ENCODE measurements at places on chromosomes 5 and 9.

GRCh38 chr5:53392073-53392472, 88.4 kb upstream of the FST start:
- no peak for DNase-seq

DNA sequence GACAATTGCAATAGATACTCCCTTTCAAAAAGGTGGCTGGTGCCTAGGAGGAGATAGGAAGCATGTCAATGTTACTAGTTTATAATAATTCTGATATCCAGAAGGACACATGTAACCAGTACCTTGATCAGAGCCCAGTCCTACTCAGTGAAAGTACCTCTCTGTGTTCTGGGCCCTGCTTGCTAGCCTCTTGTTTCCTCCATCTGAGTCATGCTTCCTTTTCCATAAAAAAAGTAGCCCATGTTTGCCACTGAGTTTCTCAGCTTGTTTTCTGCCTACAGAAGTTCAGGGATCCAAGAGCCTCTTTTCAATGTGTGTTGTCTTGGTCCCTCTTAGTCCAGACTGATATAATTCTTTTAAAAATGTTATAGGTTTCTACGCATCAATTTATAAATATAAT, 149.0 kb downstream of the SSBP2 start:
- peak; percentile 12 for DNase-seq

- no peak for DNase-seq
These were observed 662.9 kb upstream of the ZNF608 start for GRCh38 chr5:125409234-125409860.

- DNase-seq, result no peak
These were observed 194.7 kb downstream of the DNAH5 start for GRCh38 chr5:13749766-13750165.

DNA sequence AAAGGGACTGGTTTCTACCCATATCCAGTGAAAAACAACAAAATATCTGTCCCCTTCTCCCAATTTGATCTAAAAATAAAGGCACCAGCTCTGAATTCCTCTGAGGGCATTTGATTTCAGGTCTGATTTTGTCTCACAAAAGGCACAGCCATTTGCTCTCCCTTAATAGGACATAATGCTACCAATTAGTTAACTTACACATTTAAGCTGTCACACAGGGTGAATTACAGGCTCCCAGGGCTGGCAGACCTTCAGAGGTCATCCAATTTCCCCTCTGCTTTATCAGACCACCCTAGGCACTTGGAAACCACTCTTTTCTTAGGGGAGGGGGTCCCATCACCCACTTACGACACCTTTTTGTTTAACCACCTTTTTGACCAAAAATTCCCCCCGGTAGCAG, 319.9 kb downstream of the SPOCK1 start:
- DNase-seq, result no peak

DNA sequence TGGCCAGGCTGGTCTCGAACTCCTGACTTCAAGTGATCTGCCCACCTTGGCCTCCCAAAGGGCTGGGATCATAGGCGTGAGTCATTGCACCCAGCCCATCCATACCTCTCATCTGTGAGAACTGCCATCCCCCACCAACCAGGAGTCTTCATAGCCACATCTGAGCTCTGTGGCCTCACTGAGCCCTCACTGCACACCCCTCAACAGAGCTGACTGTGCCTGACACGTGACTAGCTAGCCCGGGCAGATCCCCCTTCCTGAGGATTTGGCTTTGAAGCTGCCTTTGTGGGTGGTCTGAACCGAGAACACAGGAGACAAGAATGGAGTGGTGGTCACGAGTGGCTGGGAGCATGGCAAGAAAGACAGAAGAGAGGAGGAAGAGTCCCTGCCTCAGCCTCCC, 15.6 kb downstream of the AK8 start:
- DNase-seq, result no peak

- DNase-seq, result no peak
These were observed at the start of gene SLC27A6 for GRCh38 chr5:128965011-128965637. Gene SLC27A6, plus strand, starts transcription at chr5:128965488. Its CDS starts 650 bp downstream, at chr5:128966138.

DNA sequence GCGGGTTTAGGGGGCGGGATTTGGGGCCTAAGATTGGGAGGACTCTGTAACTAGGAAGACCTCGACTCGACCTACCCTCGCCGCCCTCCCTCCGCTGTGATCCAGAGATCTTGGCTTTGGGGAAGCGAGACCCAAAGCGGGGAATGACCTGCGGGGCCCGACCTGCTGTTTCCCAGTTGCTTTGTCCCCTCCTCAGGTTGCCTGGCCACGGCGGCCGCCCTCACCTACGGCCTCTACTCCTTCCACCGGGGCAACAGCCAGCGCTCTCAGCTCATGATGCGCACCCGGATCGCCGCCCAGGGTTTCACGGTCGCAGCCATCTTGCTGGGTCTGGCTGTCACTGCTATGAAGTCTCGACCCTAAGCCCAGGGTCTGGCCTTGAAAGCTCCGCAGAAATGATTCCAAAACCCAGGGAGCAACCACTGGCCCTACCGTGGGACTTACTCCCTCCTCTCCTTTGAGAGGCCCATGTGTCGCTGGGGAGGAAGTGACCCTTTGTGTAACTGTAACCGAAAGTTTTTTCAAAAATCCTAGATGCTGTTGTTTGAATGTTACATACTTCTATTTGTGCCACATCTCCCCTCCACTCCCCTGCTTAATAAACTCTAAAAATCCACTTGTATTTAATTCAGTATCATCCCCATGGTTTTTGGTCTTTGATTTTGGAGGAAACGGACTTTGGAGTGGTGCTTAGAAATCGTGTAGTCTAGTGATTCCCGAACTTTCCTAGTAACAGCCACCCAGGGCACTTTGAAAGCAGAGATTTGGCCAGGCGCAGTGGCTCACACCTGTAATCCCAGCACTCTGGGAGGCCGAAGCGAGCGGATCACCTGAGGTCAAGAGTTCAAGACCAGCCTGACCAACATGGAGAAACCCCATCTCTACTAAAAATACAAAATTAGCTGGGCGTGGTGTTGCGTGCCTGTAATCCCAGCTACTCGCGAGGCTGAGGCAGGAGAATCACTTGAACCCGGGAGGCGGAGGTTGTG, 878 bp downstream of the HIGD2A start:
- no peak for DNase-seq

DNA sequence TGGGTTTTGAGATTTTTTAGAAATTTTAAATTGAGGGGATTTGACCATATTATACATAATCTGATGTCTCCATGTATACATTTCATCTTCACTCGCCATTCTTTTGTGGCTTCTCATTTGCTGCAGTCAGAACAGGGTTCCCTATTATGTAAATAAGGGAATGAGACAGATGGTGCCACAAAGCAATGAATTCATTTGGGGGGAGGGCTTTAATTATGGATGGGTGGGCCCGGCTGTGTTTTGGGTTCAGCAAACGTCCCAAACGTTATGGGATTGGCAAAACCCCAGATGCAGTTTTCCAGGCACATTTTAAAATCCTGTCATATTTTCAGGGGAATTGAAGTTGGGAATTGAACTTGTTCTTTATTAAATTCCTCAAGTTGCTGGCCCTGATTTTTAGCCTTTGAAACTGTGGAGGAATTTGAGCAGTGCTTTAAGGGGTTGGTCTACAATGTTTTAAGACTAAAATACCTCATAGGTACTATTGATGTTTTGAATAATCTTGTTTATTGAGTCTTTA, 558.5 kb upstream of the ZNF462 start:
- no peak for DNase-seq

DNA sequence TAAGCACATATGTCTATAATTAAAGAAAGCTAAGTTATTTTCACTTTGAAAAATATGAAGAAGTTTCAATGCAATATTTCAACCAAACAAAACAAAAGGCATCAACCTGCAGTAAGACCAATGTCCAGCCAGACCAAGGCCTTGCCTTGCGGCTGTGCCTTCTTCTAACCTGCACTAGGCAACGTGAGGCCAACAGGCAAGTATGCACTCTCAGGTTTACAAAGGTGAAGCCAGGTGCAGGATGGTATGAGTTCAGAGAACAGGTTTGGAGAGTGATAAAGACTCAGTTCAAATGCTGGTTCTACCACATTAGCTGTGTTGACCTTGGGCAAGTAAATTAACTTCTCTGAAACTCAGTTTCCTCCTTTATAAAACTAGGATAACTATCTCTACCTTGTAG, 79.3 kb downstream of the KLHL3 start:
- no peak for DNase-seq

- no peak for DNase-seq
These were observed 256 bp upstream of the CLINT1 start for GRCh38 chr5:157859227-157859575.

- no peak for DNase-seq
These were observed 419.9 kb upstream of the DAP start for GRCh38 chr5:11180890-11181289.

- DNase-seq, result no peak
These were observed 104.7 kb downstream of the DROSHA start for GRCh38 chr5:31427013-31427723.

DNA sequence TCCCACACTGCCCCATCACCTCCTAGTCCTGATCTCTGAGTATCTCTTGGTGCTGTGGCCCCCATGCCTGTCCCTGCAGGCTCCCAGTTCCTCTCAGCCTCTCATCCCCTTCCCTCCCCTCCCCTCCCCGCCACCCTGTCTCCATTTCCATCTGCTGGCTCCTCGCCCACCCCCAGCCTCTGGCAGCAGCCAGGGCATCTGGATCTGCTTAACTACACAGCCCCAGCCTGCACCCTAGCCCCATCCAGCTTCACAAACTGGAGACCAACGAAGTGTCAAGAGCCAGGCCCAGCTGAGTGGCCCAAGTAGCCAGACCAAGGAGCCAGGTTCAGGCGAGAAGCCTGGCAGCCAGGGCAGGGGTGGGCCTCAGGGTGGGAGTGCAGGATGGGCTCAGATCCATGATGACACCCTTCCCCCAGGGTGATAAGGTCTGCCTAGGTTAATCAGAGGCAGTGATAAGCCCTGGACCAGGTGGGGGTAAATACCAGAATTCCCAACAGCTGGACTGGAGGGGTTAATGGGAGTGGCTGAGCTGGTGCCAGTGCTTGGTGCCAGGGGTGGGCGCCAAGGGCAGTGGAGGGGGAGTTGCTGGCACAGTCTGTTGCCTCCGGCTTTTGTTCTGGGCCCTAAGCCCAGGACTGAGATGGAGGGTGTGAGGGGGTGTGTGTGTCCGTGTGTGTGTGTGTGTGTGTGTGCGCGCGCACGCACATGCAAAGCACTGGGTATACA, 2.5 kb downstream of the IL11RA start:
- peak; percentile 93 for DNase-seq

DNA sequence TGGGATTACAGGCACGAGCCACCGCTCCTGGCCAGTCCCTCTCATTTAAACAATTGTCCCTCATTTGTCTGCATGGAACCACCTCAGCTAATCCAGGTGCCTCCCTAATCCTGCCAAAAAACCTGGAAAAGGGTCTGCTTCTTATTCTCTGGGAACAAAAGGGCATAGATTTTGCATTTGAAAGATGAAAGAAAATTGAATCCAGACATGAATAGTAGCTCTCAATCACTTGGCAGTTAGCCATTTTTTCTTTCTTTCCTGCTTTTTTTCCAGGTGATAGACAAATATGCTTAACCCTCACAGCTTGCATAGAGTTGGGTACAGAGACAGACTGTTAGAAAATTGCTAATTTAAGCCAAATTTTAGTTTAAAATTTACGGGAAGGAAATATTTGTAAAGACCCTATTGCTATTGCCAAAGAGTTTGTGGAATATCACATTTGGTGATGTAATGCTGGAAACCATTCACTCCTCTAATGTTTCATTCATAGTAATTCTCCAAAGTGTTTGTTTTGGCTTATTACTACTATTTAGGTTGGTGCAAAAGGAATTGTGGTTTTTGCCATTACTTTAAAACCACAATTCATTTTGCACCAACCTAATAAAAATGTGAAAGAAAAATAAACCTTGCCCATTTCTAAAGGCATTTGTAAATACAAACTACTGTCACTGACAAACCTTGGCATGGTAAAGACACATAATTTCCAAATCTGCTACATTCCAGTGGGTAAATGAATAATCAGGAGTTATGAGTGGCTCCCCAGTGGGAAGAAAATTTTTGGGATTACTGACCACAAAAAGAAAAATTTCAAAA, 80.5 kb upstream of the JAK2 start:
- peak; percentile 84 for DNase-seq

DNA sequence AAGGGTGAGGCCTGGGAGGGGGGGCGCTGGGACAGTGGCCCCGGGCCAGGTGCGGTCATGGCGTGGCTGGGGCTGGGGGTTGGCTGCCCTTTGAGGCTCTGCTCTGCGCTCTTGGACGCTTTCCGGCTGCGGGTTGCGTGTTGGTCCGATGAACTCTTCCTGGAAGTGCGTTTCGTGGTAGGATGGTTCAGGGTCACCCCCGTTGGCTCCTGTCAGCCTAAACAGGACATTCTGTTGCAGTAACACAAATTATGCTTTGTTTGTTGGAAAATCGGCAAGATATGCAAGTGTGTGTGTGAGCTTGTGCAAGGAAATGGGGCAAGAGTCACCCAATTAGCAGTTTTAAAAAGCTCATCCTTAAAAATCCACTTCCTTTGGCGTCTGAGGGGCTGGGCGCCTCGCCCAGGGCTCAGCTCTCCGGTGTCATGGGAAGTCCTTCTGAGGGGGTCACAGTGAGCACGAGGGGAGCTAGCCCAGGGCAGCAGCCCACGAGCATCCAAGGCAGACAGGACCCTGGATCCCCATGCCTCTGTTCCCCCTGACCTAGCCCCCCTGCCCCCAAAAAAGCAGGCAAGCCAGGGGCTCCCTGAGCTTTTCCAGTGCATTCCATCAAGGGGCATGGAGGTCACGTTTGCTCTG, 22.2 kb upstream of the RNU6ATAC start:
- DNase-seq, result no peak

DNA sequence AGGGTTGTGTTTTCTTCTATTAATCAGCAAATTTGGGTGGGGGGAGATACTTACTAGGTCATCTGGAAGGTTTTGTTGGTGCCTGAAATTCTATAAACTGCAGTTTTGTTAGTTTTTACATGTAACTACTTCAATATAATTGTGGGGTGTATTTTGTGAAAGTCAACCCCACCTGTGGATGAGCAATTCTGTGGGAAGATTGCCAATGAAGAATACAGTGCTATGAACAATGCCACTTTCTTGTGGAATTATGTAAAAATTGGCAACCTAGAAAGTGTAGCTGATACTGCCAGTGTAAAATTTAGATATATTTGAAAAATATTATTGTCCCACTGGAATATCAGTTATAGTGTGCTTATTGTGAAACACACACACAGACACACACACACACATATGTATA, 80.7 kb downstream of the VCAN start:
- DNase-seq, result no peak

DNA sequence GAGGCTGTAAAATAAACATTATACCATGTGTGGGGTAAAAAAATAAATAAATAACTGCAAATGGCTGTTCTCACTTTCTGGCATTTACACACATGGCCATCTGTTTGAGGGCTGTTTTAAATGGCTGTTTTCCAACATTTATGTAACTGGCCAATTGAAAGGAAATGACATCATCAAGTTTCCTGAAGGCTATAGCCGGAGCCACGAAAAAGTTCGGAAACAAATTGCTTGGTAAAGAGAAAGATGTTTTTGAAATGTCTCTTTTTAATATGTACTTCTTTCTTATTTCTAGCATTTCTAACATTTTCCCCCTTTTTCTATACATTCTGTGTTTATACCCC, 95.4 kb upstream of the DAB2 start:
- DNase-seq, result peak; percentile 90

DNA sequence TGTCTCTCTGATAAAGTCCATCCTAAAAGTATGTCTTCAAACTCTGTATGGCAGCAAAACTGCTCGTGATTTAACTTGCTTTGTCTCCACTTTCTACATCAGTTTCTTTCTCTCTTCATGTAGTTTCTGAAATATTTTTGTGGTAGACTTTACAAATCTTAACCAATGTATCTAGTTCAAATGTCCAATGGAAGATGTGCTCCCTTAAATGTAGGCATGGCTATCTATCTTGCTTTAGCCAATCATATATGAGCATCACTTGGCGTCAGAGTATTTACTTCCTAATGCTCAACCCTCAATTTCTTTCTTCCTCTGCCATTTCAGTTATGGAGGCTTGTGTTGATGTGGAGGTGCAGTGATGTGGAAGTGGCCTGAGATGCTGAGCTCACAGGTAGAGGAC, 206.1 kb upstream of the ZNF608 start:
- DNase-seq, result no peak

Data from fibroblast of the aortic adventitia (primary cell).